Spinal cord (tissue), 10 donors: ENCODE measurements at places on chromosomes 4 and X. TPM values are rescaled to one million over a fixed set of nuclear protein-coding genes. Genes with fewer than 3 reads are reported as not detected.

GRCh38 chrX:49166914-49167739 lies 4.6 kb downstream of the MAGIX start:
- peak overlapping the region; percentile 33 for H3K4me3 ChIP-seq
- H3K36me3 ChIP-seq = peaks cover 5% of the 10 kb centered on the region
- H3K4me1 ChIP-seq = peaks cover 36% of the 10 kb centered on the region
- no peaks in the 10 kb centered on the region for H3K27me3 ChIP-seq
- peak overlapping the region; percentile 85 for H3K27ac ChIP-seq

CABS1 gene
- not detected for total RNA-seq

GRCh38 chrX:9542106-9542760 lies 77.4 kb downstream of the TBL1X start:
- H3K36me3 ChIP-seq = peaks cover 2% of the 10 kb centered on the region
- H3K27me3 ChIP-seq = peaks cover 4% of the 10 kb centered on the region
- H3K4me1 ChIP-seq = peaks cover 4% of the 10 kb centered on the region
- no peak overlapping the region for H3K27ac ChIP-seq

CTAG2 gene
- not detected for total RNA-seq

DNA sequence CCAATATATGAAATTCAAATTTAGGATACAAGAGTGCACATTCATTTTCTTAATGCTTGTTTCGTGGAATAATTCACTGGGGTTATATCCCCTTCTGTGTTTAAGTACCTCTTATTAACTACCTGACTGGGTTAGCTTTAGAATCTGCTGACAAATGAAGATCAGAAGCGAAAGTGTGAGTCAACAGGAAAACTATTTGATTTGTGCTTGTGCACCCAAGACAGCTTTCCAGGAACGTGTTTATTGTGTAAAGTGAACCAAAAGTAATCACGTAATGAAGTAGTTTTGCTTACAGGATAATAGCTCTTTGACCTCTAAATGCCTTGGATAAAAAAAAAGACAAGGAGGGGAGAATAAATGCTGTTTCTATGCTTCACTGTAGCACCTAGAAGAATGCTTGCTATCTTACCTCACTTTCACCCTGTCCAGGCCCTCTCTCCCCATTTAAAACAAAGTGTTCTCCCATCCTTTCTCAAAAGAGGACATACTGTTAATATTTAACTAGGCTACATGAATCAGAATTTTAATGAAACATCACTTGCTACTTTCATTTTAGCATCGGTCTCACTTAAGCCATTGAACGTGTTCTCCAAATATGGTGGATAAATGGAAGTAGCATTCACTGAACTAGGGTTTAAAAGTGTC lies 141.9 kb downstream of the THOC2 start:
- H3K27me3 ChIP-seq = no peaks in the 10 kb centered on the region
- no peaks in the 10 kb centered on the region for H3K4me1 ChIP-seq
- H3K4me3 ChIP-seq = no peak overlapping the region
- H3K36me3 ChIP-seq = no peaks in the 10 kb centered on the region
- no peak overlapping the region for H3K27ac ChIP-seq

DNA sequence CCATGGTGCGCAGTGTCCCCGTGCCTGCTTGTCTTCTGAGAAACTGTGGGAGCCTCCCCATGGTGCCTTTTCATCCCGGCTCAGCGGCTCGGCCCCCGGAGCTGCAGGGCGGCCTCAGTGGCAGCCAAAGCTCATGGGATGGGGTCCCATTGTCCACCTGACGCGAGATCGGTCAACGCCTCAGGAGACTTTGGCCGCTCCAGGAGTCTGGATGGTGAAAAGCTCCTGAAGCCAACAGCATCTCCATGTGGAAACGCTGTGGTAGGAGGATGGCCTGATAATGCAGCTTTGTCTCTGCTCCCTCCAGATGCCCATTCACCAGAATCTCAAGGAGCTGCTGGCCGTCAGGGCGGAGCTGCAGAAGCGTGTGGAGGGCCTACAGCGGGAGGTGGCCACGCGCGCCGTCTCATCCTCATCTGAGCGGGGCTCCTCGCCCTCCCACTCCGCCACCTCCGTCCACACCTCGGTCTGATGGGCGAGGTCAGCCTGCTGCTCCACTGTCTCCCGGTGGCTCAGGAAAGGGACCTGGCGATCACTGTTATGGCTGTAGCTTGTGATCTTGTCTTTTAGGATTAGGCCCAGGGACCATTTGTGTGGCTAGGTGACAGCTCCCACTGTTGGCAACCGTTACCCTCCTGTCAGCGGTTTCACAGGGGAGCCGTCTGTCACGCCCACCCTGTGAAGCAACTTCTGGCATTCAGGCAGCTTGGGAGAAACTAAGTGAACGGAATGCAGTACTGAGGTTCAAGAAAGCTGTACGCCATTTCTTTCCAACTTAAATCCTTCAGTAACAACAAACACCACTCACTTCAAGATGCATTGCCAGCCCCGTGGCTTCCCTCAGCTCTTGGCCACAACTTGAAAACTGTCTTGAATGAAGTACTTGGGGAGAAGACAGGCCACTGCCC lies 69.3 kb downstream of the MTMR1 start:
- H3K4me1 ChIP-seq = peaks cover 15% of the 10 kb centered on the region
- no peaks in the 10 kb centered on the region for H3K27me3 ChIP-seq
- peak; percentile 50 for DNase-seq
- no peak overlapping the region for H3K4me3 ChIP-seq
- H3K27ac ChIP-seq = no peak overlapping the region
- peaks cover 49% of the 10 kb centered on the region for H3K36me3 ChIP-seq

SLC6A14 gene
- not detected for total RNA-seq

DNA sequence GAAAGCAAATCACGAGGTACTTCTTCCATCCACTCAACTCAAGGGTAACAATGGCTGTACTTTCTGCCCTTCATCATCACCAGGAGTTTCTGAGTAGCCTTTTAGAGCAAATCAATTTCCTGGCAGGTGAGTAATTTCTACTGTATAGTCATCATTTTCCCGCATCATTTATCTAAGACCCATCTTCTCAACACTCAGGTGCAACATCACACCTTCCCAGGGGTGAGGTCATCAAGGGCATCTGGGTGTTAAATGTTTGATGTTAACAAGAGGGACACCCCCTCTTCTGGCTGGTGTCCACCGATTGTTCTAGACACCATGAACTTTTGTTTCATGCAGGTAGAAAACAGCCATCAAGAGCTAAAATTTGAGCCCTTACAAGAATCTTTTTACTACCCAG lies 313.4 kb upstream of the MAGEB2 start:
- no peaks in the 10 kb centered on the region for H3K27me3 ChIP-seq
- no peak overlapping the region for H3K4me3 ChIP-seq
- no peak overlapping the region for H3K27ac ChIP-seq
- no peaks in the 10 kb centered on the region for H3K4me1 ChIP-seq
- no peak for DNase-seq

DNA sequence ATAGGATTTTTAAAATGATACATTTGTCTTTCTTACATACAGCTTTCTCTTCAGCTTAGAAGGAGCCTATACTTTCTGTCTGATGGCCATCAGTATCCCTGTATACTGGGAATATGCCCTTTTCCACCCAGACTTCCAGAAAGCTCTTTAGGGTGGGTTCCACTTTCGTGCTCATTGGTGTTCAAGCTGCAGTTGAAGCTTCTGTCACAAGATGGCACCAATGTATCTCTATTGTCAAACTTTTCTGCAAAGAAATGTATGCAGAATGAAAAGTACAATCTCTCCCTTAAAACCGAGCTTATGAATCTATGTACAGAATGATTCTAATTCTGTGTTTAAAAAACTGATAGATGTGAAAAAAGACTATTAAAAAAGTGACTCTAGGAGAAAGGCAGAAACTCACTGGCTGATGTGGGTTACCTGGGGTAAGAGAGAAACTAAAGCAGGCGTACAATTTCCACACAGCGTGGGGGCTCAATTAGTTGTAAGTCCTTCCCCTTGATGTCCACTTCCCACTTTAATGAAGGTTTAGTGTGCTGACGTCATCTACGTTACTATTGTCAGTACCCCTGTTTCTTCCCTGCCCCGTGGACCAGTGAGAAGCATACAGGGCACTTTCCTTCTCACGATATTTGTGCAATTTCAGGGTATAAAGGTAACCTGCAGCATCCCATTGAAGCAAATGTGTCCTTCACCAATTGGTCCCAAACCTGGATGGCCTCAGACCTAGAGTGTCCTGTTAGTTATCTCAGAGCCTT lies 57.3 kb upstream of the TCEAL2 start:
- H3K36me3 ChIP-seq = no peaks in the 10 kb centered on the region
- DNase-seq = peak; percentile 9
- H3K4me1 ChIP-seq = no peaks in the 10 kb centered on the region
- no peak overlapping the region for H3K4me3 ChIP-seq

DNA sequence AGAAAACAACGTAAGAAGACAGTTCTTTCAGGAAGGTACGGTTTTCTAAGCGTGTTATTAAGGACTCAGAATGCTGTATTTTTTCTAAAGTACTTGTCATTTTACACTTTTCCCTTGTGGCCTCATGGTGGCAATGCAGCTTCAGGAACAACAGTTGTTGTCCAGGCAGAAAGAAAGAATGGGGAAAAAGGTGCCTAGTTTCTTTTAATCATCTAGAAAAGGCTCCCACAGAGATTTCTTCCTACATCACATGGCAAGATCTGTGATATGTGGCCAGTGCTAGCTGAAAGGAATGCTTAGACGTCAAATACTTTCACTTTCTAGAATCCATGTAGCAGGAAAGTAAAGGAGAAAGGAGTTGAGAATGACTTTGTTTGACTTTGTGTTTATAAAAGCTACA lies 49.0 kb upstream of the TRAM1L1 start:
- no peaks in the 10 kb centered on the region for H3K27me3 ChIP-seq
- DNase-seq = peak; percentile 17
- H3K36me3 ChIP-seq = no peaks in the 10 kb centered on the region
- no peaks in the 10 kb centered on the region for H3K4me1 ChIP-seq
- H3K27ac ChIP-seq = no peak overlapping the region
- H3K4me3 ChIP-seq = no peak overlapping the region

MAGEA10 gene
- not detected for total RNA-seq

DNA sequence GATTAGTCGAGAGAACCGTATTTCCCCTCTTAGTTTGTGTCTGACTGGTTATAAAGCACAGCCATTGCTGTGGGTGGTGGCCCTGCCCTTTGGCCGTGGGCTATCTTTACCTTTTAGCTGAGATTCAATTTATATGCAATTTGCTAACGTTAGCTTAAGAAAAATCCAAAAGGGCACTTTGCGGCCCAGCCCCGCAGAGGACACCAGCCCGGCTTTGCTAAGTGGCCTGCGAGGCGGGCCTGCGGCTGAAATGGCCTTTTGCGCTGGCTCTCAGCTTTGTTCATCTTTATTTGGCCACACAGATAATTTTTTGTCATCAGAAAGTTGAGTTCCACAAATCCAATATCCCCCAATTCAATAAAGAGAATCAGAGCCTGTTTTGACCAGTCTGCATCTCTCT lies 48.3 kb downstream of the CPZ start:
- peaks cover 3% of the 10 kb centered on the region for H3K27me3 ChIP-seq
- H3K27ac ChIP-seq = no peak overlapping the region
- no peak overlapping the region for H3K4me3 ChIP-seq
- no peak for DNase-seq
- no peaks in the 10 kb centered on the region for H3K4me1 ChIP-seq

GRCh38 chr4:6696611-6697010 lies 2.9 kb downstream of the S100P start:
- no peak overlapping the region for H3K27ac ChIP-seq
- no peak for DNase-seq
- peaks cover 5% of the 10 kb centered on the region for H3K4me1 ChIP-seq
- H3K4me3 ChIP-seq = no peak overlapping the region

- no peaks in the 10 kb centered on the region for H3K27me3 ChIP-seq
- no peak overlapping the region for H3K27ac ChIP-seq
- no peak overlapping the region for H3K4me3 ChIP-seq
- DNase-seq = no peak
- peaks cover 3% of the 10 kb centered on the region for H3K4me1 ChIP-seq
Measured at GRCh38 chr4:54924891-54925290, 200.5 kb downstream of the KDR start.

GYPA gene
- total RNA-seq = 27.3 TPM

DNA sequence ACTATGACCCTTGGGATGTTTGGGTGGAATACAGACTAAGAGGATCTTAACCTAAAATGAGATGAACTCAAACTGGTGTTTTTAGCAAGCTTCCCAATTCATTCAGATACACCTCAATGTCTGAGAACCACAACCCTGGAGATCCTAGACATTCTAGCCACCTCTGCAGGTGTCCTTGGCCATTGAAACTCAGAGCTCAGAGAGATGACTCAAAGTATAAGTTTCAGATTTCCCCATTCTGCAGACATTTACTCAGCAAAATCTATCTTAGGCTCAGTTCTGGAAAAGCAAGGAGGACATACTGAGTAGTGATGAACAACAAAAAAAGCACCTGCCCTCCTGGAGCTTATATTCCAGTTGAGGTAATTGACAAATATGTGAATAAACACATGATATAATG lies 47.8 kb downstream of the COMMD8 start:
- no peak for DNase-seq
- no peaks in the 10 kb centered on the region for H3K27me3 ChIP-seq
- H3K4me1 ChIP-seq = no peaks in the 10 kb centered on the region
- H3K4me3 ChIP-seq = no peak overlapping the region
- H3K36me3 ChIP-seq = no peaks in the 10 kb centered on the region

RTL3 gene
- total RNA-seq = not detected

DNA sequence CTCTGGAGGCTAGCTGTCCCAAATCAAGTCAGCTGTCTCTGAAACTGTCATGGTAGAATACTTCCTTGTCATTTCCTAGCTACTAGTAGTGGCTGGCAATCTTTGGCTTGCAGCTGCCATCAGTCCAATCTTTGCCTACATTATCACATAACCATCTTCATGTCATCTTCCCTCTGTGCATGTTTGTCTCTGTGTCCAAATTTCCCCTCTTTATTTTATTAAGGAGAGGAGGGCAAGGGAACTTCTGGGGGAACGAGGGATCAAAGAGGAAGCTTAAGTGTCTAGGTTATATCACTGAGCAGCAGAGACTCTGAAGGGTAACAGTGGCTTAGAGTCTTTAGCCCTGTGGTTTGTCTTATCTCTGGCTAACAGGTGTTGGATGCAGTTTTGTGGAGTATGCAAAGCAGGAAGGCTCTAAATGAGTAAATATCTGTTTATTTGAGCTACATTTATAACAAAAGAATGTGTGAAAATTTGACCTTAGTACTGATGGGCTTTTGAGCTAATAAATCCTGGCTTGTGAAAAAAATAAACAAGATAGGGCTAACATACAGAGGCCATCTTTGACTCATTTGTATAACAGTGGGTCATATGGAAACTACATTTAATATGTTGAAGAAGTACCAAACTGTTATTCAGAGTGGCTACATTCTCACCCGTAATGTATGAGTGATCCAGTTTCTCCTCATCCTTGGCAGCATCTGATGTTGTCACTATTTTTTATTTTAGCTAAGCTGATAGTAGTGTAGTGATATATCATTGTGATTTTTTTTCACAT lies 49.4 kb upstream of the ENOX2 start:
- H3K4me1 ChIP-seq = no peaks in the 10 kb centered on the region
- no peak for DNase-seq
- H3K27ac ChIP-seq = no peak overlapping the region
- H3K36me3 ChIP-seq = no peaks in the 10 kb centered on the region

DNA sequence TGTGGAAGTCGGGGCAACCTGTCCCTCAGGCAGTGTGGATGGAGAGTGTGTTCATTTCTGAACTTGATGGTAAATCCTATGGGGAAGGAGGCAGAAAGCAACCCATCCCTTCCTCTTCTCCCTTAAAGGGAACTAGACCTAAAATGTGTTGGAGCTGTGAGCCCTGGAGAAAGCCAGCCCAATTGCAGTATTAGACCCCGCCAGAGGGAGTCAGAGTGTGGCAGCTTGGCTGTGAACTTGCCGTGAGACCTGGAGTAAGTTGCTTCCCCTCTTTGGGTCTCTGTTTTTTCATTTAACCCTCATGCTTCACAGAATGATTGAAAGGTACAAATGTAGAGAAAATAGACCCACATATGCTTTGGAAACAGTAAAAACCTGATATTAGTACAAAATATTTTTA lies 108.7 kb upstream of the PAK3 start:
- no peak for DNase-seq
- no peaks in the 10 kb centered on the region for H3K4me1 ChIP-seq
- peaks cover 17% of the 10 kb centered on the region for H3K27me3 ChIP-seq
- H3K4me3 ChIP-seq = no peak overlapping the region

TCEAL2 gene
- total RNA-seq = 17.8 TPM
